ENCODE measurements at places on chromosomes 5 and 9.

DNA sequence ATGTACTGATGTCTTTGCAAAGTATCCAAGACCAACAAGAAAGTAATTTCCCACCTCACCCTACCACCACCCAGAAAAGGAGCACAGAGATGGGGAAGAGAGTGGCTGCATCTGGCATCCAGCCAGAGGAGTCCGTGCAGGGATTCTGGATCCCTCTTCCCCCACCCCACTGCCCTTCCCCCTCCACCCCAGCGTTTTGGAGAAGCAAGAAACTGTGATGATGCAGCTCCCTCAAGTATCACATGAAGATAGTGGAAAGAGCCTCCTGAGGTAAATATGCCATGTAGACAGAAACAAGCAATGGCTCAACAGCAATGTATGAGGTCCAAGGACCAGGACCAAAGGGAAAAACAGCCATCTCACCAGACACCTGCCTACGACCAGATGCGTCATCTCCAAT lies 153.8 kb downstream of the DEPDC1B start:
- no peak for DNase-seq

DNA sequence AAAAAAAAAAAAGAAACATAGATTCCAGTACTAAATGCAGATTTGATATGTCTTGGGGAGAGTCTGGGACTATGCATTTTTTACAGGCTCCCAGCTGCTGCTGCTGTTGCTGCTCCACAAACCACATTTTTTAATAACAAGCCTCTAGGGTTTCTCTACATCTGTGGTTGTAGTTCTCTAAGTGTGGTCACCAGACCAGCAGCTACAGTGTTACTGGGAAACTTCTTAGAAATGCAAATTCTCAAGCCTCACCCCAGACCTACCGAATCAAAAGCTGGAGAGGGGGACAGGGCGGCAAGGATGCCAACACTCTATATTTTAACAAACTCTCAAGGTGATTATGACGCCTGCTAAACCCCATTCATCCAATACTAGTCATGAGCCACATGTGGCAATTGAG lies 293.4 kb upstream of the PTGER4 start:
- no peak for DNase-seq

- no peak for DNase-seq
Measured at GRCh38 chr5:158609333-158610050, 490.2 kb downstream of the EBF1 start.

DNA sequence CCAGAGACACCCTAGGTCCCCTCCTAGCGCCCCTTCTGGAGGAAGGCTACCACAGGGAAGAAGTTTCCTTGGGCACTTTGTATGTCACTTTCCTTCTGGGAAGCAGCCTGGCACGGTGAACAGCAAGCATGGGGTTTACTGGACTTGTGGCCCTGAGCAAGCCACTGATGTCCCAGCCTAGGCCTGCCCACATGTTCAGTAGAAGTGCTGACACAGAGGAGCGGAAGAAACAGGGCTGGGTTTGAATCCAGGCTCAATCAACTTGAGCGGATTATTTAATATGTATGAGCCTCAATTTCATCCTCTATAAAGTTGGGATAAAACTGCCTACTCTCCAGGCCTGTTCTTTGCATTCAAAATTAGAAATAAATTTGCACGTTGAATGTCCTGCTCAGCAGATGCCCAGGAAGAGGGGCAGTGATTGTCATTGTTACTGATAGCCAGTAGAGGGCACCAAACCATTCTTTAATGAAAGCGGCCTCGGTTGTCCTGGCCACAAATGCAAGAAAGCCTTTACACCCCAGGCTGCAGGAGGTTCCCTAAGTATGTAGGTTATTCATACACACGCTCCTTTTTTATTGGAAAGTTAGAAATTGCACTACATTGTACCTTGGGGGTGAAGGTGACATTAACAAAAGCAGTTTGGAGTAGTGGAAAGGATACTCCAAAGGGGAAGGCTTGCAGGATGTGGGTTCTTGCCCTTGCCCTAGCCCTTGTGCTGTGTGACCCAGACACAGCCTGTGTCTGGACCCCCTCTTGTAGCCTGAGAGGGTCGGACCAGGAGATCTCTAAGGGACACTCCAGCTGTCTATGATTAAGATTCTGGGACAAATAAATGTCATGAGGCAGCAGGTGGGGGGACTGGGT lies 13.4 kb upstream of the XPA start:
- DNase-seq, result no peak

- DNase-seq, result no peak
Measured at GRCh38 chr5:120239086-120239485, 225.0 kb upstream of the PRR16 start.

DNA sequence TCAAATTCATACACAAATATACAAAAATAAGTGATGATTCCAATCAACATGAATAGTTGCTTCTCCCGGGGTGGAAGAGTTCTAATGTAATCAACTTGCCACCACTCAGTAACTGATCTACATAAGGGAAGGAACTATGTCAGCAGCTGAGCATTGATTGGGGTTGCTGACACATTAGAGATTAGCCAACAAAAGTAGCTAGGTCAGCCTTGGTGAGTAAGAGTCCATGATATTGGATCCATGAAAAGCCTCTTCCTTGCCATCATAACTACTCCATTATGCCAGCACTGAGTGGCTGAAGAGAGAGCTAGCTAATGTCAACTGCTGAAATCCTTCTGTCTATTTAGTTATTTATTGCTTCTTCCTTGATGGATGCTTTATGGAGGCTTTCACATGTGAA lies 309.8 kb downstream of the NFIB start:
- no peak for DNase-seq

DNA sequence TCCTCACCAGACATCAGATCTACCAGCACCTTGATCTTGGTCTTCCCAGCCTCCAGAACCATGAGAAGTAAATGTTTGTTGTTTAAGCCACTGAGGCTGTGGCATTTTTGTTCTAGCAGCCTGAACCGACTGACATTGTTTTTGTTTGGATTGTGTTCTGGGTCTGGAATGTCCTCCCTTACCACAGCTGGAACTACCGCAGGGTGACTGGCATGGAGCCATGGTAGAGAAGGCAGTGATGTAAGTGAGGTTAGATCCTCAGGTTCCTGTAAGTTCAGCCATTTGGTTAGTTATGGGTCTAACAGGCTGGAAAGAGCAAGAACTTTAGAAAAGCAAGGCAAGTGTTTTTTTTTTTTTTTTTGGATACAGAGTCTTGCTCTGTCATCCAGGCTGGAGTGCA lies 209.3 kb downstream of the DAB2IP start:
- no peak for DNase-seq

Data from bone marrow (tissue), 2 donors.